ENCODE measurements at places on chromosomes 3 and 15.

DNA sequence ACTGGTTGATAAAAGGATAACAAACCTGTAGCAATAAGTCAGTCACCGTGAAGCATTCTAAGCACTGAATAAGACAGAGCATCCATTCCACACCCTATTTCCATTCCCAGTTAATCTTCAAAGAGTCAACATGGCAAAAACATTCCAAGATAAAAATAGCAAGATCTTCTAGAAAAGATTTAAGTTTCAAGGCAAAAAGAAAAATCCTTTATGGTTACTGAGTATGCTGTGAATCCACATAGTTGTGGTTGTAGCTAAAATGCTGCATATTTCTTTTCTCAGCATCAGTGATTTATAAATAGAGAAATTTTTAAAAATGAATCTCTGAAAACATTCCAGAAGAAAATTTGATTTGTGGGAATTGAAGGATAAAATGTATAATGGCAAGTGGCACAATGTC, 21.1 kb downstream of the GAP43 start:
- DNase-seq, result no peak

GRCh38 chr3:51384055-51384725, 901 bp upstream of the MANF start:
- no peak for DNase-seq

DNA sequence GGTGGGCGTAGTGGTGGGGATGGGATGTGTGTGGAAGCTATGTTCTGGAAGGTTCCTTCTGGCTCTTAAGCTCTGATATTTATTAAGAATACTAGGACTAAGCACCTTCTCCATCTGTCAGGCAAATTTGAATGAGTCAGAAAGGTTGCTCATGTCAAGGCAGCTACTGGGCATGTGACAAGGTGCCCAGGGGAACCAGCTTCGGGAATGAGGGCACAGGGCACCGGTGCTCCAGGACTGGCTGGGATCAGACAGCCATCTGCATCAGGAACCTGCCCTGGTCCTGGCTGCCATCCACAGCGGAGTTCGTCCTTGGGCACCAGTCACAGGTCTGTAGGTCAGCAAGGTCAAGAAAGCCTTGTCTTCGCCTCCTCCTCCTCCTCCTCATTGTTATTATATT, 32.5 kb downstream of the CA12 start:
- DNase-seq, result no peak

GRCh38 chr3:119628816-119629445, 31.2 kb downstream of the PLA1A start:
- DNase-seq, result no peak

- DNase-seq, result no peak
These were observed 109.9 kb downstream of the SCAPER start for GRCh38 chr15:76795217-76795616.

DNA sequence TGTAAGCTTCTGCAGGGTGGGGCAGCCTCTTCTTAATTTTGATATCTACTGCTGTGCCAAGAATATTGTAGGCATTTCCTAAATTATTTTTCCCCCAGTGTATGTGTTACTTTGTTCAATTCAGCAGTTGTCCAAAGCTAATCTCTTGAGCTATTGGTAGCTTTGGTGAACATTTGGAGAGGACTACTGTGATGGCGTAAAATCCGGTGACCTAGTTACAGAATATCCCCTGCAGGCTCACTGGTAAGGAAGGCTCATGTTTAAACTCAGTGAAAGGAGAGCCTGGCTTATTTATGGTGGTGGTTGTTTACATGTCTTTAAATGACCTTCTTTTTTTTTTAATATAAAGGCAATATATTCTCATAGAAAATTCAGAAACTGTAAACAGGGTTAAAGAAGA, 105.6 kb downstream of the LPP start:
- DNase-seq, result no peak

DNA sequence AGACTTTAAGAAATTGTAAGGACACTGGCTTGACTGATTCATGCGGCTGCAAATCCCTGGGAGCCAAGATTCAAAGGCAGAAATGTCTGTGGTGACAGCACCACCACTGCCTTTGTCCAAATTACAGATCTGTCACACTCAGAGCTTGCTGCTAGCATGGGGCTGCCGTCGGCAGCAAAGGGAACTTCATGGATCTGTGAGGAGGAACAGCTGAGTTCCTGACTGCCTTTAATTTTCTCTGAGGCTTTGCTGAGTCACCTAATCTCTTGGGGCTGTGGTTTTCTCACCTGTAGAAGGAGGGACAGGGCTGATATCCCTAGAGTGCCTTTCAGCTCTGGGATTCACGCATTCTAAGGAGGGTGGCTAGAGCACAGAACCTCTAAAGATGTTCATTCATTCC, 4.1 kb upstream of the PAK6 start:
- DNase-seq, result no peak

GRCh38 chr15:91374336-91374735, 274.3 kb downstream of the SV2B start:
- DNase-seq, result no peak

DNA sequence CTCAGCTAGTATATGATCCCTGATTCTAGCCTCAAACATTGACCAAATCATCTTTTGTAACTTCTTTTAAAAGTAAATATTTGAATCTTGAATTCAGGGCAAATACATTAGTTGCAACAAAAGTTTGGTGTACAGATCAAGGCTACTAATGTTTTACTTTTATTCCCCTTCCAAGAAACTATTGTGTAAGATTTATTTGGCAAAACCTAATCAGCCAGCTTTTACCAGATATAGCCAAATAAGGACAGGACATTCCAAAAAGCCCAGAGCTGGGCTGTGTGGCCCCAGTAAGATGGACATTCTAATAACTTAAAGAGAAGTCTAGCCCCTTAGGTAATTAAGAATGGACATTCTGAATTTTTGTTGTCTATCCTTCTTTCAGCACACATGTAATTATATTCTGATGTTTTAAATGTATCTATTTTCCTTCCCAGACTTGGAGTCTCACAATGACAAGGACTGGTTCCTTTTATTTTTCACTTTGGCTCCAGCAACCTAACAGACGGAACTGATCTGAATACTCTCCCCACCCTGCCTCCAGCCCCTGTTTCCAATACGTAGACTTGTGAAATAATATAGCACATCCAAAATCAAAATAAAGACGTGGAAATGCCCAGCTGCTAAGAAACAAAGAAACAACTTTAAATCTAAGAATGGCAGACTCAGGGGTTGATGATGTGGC, 48.1 kb downstream of the STARD5 start:
- no peak for DNase-seq

DNA sequence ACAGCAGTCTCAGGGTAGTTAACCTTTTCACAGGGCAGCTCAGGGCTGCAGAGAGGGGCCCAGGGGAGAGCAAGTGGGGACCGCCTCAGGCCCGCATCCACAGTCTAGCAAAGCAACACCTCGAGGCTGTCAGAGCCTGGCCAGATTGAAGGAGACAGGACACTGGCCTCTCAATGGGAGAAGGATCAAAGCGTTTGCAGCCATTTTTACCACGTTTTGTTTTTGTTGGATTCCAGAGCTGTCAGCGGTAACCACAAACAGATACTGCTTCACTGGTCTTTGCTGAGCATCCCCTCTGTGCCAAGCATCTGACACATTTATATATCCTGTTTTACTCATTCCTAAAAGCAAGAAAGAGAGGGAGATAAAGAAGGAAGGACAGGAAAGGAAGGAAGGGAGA, 153.8 kb downstream of the SHQ1 start:
- DNase-seq, result no peak

- DNase-seq, result no peak
These were observed 299.6 kb downstream of the CACNA2D3 start for GRCh38 chr3:54421943-54422342.

DNA sequence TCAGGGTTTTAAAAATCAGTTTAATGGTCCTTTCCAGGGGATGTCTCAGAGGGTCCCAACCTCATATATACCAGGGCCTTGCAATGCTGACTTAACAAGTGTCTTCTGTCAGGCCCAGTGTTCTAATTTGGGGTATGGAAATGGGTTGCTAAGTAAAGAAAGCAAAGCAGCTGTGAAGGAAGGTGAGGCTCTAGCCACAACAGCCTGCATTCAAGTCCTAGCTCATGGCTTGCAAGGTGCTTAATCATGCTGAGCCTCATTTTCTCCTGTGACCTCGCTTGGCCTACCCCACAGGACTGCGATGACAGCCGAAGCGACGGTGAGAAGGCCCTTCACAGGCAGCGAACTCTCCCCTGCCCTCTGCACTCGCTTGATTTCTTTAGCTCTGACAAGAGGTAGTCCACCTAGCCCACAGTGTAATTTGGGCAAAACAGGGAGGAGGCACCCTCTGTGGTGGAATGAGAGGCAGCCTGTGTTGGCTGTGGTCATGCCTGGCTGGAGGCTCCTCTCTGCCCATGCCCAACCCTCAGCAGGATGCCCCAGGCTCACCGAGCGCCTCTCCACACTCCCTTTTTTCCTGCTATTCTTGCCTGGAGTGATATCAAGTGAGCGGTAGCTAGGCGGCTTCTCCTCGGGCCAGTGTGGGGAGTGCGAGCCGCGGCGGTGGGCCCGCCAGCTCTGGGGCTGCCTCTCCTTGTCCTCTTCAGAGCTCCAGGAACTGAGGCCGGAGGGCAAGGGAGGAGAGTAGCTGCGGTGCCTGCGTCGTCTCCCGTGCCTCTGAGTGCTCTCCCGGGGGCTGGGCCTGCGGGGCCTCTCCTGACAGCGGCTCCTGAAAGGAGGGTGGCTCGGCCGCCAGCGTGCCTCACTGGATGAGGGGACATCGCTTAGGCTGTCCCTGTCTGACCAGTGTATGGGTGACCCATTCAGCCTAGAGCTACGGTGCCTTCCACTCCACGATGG, 29.2 kb downstream of the ILDR1 start:
- DNase-seq, result no peak

DNA sequence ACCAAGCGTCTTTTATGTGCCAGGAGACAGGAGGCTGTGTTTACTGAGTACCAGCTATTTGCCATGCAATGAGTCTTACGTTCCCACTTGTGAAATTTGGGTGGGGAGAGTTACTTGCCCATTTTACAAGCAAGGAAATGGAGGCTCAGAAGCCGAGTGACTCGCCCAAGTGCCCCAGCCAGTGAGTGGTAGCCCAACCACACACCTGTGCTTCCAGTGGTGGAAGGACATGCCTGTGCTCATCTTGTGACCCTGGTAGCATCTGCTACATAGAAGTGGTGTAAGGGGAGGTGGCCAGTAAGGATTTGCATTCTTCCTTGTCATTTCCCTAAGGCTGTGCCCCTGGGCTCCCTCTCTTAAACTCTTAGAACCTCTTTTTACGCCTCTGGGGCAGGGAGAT, 49.3 kb downstream of the FBLN2 start:
- DNase-seq, result no peak

DNA sequence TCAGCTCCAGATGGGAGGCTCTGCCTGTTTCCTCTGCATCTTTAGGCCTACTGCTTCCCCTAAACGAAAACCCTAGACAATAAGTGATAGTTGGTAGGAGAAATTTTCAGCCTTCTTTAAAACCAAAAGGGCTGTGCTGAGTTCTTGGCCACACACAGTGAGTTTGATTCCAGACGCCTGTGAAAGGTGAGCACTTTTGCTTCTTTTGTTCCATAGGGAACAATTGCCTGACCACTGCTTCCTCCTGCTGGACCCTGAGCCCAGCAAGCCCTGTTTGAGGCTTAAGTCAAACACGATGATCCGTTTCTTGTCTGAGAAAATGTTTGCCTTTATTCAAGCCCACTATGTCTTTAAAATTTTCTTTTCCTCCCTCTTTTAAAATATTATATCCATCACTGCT, 493.9 kb downstream of the ZIC1 start:
- no peak for DNase-seq

DNA sequence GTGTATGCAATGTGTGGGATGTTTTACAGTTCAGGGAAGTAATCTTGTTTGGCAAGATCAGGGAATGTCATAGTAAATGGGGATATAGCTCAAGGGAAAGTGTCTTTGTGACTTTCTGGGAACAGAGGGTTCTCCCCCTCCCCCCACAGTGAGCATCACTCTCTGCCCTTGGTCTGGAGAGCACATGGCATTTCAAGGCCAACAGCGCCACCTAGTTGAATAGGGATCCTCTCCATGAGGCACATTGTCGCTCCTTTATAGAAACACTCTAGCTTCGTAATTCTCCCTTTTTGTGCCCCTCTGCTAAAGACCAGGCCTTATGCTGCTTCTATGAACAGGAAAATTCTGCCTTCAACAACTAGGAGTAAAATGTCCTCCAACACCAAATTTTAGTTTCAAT, 37.1 kb upstream of the ARNT2 start:
- DNase-seq, result no peak

- no peak for DNase-seq
These were observed 60.6 kb upstream of the GYG1 start for GRCh38 chr3:148930752-148931151.

- no peak for DNase-seq
These were observed 28.4 kb upstream of the IFT57 start for GRCh38 chr3:108250626-108251025.

DNA sequence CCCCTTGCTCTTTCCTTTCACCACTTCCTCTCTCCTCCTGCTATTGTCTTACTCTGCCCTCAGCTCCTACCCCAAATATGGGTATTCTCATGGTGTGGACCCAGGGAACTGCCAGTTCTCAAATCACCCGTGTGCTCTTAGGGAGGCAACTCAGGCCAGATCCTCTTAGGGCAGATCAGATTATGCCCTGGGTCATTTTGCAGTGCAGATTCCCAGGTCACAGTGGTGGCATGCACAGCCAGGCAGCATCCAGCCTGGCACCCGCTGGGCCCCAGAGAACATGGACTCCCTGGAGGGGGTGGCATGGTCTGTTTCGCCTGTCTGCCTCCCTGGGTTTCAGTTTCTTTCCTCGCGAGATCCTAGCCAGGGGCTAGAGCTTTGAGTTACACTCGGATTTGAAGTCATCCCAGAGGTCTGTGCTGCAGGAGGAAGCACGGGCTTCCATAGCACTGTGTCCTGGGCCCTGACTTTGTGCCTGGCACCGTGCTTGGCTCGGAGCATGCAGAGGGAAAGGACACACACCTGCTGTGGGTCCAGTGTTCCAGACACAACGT, 96.1 kb downstream of the TOP2B start:
- no peak for DNase-seq

DNA sequence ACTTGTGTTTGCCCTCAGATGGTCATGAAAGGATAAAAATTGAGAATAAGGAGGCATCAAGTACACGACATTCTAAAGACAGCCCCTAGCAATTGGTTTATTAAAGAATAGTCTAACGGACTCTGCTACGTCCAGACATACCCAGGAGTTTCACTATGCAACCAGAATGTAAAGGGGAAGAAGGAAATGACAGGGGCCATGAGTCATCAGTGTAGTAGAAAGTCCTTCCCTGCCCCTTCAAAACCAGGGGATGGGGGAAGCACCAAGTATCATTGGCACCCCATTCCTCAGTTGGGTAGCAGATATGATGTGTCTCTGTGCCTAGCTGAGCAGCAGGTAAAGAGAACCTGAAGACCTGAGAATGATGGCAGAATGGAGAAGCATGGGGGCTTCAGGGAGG, 367.4 kb downstream of the IL20RB start:
- DNase-seq, result no peak

DNA sequence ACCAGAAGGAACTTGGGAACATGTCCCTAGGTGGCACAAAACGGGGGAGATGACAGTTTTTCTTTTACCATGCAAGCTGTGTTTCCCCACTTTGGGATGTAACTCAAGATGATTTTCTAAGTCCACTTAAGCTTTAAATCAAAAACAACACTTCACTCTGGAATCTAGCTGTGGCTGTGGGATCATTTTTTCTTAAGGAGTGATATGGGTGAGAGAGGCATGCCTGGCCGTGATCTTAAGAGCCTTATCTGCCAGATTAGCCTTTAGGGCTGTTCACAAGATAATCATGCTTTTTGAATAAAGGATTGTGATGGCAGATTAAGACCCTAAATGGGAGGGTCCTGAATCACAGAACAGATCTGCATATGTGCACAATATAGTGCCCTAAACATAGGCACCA, 384.8 kb upstream of the SEMA6D start:
- DNase-seq, result no peak

GRCh38 chr15:67148196-67148701, 82.8 kb downstream of the SMAD3 start:
- DNase-seq, result no peak

GRCh38 chr15:68983961-68984481, 30.5 kb upstream of the NOX5 start:
- no peak for DNase-seq
